DMS 273 treated with DMSO at 0.1 percent for 48 hours (cell line): ENCODE measurements at places on chromosomes 4 and X.

- no peak for DNase-seq
Observed at GRCh38 chr4:138099385-138099784, 142.8 kb downstream of the SLC7A11 start.

GRCh38 chr4:44118971-44119680, 329.5 kb downstream of the KCTD8 start:
- DNase-seq = no peak

DNA sequence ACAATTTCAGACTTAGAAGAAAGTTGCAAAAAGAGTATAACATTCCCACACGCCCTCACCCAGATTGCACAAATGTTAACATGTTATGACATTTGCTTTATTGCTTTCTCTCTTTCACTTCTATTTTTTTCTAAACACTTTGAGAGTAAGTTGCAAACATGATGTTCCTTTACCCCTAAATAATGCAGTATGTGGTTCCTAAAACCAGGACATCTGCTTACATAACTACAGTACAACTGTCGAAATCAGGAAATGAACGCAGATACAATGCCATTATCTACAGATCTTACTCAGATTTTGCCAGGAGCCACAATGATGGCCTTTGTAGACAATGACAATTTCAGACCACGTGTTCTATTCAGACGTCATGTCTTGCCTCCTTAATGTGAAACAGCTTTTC, 22.4 kb downstream of the SH3TC1 start:
- DNase-seq = no peak

GRCh38 chrX:9676306-9676705, 89.3 kb downstream of the GPR143 start:
- no peak for DNase-seq

GRCh38 chr4:123568936-123569335, 172.3 kb downstream of the SPRY1 start:
- DNase-seq = no peak

GRCh38 chr4:91171217-91171616, 1044.0 kb downstream of the CCSER1 start:
- no peak for DNase-seq

GRCh38 chr4:9845791-9846493, 64.5 kb downstream of the DRD5 start:
- DNase-seq = no peak

- no peak for DNase-seq
Observed at GRCh38 chrX:13142891-13143290, 98.5 kb upstream of the FAM9C start.

DNA sequence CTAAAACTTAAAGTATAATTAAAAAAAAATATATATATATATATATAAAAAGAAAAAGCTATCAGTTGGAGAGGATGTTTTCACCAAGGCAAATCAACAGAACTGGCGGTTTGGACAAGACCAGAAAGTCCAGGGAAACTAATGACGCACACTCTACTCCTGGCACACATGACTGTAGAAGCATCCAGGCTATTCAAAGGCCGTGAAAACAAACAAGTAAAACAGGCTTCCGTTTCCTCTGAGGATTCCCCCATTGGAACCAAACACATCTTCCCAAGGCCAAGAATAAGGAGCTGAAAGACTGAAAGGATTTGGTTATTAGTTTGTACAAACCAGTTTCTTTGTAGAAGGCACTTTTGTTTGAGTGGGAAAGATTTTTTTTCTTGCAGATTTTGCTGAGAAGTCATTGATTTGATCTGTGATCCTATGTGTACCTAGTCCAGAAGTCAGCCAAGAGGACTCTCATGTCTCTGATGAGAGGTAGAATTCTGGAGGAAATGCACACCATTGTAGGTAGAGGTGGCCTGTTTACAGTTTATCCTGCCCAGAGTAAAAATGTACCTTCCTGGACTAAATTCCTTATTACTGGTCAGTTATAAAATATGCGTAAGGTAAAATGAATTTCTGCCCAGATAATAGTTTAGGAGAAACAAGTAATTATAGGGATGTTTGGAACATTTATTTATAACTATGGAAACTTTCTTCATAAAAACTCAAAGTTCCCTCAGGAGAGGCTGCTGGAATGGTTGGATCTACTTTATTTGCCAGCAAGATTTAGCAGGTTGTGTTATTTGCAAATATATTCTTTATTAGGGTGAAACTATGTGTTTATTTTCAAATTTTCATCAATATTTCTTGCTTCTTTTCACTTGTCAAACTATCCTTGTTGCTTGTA, 66.5 kb downstream of the DMP1 start:
- no peak for DNase-seq

GRCh38 chr4:87949961-87950360, 25.6 kb upstream of the SPP1 start:
- DNase-seq = no peak

DNA sequence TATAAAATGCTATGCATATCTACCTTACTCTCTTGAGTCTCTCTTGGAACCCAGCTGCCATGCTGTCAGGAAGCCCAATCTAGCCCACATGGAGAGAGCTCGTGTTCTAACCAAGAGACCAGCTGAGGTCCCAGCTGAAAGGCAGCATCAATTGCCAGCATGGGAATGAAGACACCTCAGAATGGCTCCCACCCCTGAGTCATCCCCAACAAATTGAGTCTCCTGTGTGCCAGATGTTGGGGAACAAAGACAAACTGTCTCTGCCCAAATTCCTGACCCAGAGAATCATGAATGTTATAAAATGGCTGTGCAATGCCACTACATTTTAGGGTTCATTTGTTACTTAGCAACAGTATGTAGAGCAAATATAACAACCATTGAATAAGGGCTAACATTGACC, 105.2 kb upstream of the STX18 start:
- DNase-seq = no peak

GRCh38 chr4:1579001-1579900, 104.9 kb downstream of the FAM53A start:
- no peak for DNase-seq

GRCh38 chr4:113502476-113502875, 259.1 kb downstream of the CAMK2D start:
- DNase-seq = no peak

DNA sequence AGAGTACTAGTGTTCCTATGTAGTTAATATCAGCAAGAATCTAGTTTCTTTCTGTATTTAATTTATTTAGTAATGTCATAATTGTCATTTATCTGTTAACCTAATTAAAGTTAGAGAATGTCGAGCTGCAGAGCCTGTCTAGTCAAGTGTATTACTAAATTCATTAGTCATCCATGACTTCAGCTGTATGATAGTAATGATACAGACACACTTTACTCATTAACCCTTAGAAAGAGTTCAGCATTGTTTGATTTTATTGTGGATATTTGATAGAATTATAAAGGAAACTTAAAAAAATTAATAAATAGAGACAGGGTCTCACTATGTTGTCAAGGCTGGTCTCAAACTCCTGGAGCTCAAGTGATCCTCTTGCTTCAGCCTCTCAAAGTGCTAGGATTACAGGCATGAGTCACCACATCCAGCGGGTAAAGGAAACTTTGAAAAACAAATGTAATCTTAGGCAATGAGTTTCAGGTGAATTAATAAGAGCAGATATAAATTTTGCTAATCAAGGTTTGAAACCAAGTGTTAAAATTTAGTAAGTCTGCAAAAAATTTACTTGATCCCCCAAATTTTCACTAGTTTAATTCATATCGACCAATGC, 110.6 kb downstream of the ANK2 start:
- no peak for DNase-seq

DNA sequence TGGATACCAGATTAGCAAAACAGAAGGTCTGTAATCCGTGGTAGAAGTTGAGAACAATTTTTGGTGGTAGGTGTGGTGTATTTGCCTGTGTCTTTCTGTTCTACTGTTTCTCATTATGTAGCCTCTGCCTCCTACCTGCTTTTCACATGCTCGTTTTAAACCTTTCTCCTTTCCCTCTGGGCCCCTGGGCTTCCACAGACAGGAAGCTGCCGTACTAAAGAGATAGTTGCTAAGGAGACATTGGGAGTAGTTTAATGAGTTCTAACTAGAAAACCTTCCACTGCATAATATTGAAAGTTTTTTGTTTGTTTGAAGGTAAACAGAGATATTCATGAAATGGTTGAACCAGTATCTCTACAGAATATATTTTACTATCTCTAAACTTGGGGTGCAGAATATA, 107.8 kb downstream of the STOX2 start:
- no peak for DNase-seq

DNA sequence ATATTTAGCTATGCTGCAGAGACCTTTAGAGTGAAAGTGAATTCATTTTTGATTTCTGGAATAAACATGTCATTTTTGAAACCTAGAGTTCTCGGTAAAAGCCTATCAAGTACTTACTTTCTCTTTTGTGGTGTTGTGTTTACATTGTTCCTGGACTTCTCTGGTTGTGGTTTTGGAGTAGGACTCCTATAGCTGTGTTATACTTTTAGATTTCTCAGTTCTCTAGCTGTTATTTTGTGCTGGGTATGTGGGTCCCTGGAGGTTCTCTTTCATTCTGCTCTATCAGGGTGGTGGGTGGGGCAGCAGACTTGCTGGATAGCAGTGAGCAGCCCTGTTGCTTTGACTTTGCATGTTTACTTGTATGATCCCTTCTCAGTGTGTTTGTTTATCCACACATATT, 25.6 kb upstream of the MSMO1 start:
- DNase-seq = no peak

- no peak for DNase-seq
Observed at GRCh38 chr4:81491943-81492342, 20.2 kb upstream of the RASGEF1B start.

DNA sequence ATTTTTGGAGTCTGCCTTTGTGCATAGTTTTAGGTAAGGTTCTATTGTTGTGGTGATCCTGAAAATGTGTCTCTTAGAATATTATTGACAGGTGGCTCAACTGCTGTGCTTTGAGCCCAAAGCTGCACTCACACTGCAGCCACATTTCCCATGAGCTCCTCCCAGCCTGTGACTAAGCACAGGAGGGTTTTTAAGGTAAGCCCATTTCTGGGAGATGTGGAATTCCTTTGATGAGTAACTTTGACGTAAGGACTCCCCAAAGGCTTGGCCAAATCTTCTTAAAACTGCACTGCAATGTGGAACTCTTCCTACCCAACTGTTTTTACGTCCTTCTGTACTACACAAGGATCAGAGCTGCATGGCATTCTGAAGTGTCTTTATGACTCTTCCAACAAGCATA, 20.0 kb upstream of the TMPRSS11A start:
- no peak for DNase-seq

DNA sequence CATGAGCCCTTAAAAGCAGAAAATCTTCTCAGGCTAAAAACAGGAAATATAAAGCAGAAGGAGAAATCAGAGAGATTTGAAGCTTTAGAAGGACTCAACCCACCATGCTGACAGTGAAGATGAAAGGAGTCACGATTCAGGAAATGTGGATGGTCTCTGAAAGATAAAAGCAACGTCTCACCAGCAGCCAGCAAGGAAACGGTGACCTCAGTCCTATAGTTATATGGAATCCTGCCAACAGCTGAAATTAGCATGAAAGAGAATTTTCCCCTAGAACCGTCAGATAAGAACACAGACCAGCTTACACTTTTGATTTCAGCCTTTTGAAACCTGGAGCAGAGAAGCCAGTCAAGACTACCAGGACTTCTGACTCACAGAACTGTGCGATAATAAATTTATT, 715.7 kb upstream of the HTR2C start:
- no peak for DNase-seq

DNA sequence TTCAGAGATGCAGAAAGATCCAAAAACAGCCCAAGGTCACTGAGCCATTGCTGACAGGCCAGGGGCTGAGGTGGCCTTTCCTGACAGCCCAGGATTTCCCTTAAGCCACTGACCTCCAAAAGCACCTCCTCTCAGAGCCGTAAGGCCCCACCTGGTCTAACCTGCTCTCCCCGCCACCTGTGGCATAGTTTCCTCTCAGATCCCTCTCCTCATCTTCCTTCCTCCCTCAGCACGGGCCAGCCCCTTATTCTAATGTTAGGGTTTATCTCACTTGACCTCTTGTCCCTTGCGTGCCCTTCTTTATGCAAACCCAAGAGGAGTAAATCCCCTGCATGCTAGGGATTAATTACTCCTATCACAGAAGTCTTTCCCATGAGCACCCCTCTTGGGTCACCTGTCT, 113.0 kb downstream of the RBM47 start:
- no peak for DNase-seq

- no peak for DNase-seq
Observed at GRCh38 chr4:57168982-57169381, 58.8 kb upstream of the IGFBP7 start.

GRCh38 chr4:86938771-86939520, 4.1 kb downstream of the AFF1 start:
- no peak for DNase-seq

DNA sequence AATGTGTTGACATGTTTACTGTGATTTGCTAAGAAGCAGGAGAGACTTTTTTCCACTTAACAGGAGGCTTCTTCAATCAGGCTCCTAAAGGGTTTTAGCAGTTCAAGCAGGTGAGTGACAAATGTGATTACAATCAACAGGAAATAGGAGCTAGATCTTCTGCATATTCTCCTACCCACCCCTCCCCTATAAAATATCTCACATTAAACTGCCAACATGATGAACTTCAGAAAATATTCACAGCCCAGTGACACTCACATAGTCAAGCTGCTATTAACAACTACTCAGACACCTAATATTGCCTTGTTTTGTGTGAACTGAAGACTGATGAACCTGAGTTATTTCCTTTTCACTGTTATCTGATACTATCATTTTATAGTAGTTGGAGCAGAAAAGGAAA, 55.9 kb upstream of the ANTXR2 start:
- DNase-seq = no peak

DNA sequence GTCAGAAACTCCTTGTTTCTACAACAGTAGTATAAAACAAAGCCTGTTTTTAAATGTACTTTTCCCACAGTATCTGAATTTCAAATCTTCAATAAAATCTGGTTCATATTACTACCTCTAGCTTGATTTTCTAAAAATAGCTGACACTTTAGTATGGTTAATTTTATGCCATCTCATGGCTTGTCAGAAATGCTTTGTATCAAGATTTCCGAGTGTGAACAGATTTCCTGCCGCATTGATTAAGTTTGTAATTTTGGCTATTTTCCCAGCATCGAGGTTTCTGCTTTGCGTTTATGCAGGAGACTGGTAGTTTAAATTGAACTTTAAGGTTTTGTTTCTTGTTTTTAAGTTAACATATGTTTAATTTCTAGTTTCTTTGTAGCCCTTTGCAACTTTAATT, 44.2 kb downstream of the CLCN3 start:
- peak; percentile 31 for DNase-seq

DNA sequence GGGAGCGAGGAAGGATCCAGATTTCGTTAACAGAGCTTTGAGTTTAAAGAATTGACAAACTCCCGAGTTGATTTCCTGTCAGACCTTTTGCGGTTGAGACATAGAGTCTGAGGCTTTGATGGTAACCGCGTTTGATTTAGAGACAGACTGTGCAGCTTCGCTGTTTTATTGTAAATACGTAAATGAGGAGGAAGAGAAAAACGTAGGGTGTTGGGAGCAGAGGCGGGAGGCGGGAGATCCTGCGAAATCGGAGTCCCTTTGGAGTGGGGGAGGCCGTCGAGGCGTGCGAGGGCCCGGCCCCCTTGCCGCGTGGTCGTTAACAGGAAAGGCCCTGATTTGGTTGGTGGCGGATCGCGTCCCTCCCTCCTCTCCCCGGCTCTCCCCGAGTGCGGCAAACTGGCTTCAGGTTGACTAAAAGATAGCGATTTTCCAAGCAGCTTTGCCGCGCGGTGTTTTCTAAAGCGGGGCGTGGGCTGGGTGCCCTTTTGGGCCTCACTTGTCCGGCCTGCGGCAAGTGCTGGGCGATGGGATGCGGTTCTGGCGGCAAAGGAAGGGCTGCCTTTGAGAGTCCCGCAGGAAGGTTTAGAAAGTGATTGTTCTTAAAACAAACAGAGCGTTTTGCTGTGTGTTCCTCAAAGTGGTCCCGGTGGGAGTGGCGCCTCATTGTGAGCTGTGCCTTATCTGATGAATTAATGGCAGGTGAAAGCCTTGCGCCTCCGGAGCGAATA, 857 bp downstream of the SCML1 start:
- peak; percentile 24 for DNase-seq
